ENCODE measurements at places on chromosomes 13 and 19.
A peak's percentile ranks its signal among the peaks of the same experiment; 100 is the strongest.

- DNase-seq, result no peak
These were observed 349 bp downstream of the BCL2L12 start for GRCh38 chr19:49666120-49666444.

- DNase-seq, result no peak
These were observed 16.4 kb downstream of the F10 start for GRCh38 chr13:113138792-113139551.

DNA sequence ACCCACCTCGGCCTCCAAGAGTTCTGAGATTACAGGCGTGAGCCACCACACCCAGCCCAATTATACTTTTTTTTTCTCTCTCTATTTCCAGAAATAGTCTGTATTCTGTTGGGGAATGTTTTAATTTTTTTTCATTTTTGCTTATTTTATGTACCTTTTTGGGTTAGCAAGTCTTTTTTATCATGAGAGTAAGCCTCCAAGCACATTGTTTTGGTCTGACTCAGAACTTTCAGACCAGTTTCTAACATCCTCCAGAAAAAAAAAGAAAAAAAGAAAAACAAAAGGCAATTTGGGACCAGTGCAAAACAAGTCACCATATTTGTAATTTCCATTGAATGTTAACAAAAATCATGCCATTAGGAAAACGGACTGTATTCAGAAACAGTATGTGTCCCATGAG lies 1465.5 kb downstream of the SLITRK5 start:
- no peak for DNase-seq

GRCh38 chr13:51636349-51636890 lies 52.2 kb downstream of the WDFY2 start:
- DNase-seq, result no peak

DNA sequence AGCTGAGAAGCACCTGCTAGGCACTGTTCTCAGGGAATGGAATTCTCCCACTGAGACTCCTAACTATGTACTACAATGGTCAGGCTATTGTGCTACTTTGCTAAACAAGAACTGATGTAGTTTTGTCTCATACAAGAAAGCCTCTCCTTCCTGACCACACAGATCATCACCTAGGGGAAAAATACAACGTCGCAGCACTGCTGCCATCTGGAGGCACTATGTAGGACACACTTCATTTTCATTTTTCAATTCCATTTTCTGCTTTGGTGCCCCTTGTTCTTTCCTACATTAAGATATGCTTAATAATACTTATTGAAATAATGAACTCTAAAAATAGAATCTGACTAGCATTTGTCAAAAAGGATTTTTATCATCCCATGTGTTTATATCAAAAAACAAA lies 21.1 kb downstream of the PROSER1 start:
- peak; percentile 74 for DNase-seq

DNA sequence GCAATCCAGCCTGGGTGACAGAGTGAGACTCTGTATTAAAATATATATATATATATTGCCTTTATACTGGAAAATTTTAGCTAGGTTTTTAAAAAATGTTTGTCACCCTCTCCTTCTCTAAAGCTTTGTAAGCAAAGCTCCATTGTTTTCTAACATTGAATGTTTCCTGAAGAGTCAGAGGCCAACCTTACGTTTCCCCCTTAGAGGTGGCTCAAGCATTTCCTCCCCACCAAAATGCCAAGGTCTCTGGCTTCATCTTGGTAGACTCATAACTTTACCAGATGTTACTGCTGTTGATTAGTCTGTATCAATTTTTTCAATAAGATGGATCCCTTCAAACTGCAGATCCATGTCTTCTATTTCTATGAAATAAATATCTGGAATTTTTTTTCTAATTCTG lies 25.2 kb upstream of the IPO5 start:
- no peak for DNase-seq
